ENCODE measurements at places on chromosomes 5 and 9. TPM values are rescaled to one million over a fixed set of nuclear protein-coding genes. Genes with fewer than 3 reads are reported as not detected.

The SPATA24 gene
- 14.2 TPM for total RNA-seq

The PCDHB3 gene
- 5.6 TPM for total RNA-seq

The GPR151 gene
- not detected for total RNA-seq

The TRIP13 gene
- 9.8 TPM for total RNA-seq

The CNTLN gene
- total RNA-seq: 4.3 TPM

The OR2K2 gene
- not detected for total RNA-seq

The ADAMTS13 gene
- 12.2 TPM for total RNA-seq

The ACOT12 gene
- not detected for total RNA-seq

The LCN10 gene
- total RNA-seq: not detected

The LEAP2 gene
- 1.2 TPM for total RNA-seq

The ZNF79 gene
- total RNA-seq: 8.8 TPM

The ADRB2 gene
- total RNA-seq: 7.5 TPM

The CEP78 gene
- total RNA-seq: 23.9 TPM

The SPINK7 gene
- not detected for total RNA-seq

The SLC6A7 gene
- total RNA-seq: not detected

The DYNC2I2 gene
- total RNA-seq: 77.2 TPM

The LURAP1L gene
- 0.86 TPM for total RNA-seq

The CCDC107 gene
- 26.5 TPM for total RNA-seq

The PTGS1 gene
- total RNA-seq: 0.74 TPM

The DOCK8 gene
- total RNA-seq: not detected

The CDC23 gene
- 26.0 TPM for total RNA-seq

The ZNF484 gene
- total RNA-seq: 10.5 TPM

The MOB3B gene
- total RNA-seq: 0.56 TPM

The CATSPER3 gene
- 0.07 TPM for total RNA-seq

The ORM2 gene
- total RNA-seq: not detected

The ZBTB43 gene
- 12.5 TPM for total RNA-seq

The SLC12A7 gene
- 29.9 TPM for total RNA-seq

The LCN9 gene
- not detected for total RNA-seq

The TCERG1 gene
- total RNA-seq: 122 TPM

The ADAMTSL1 gene
- 63.0 TPM for total RNA-seq

The SHOC1 gene
- not detected for total RNA-seq

All from cardiac muscle cell (in vitro differentiated cells and primary cell).